ENCODE measurements at places on chromosomes 3 and 15. TPM values are rescaled to one million over a fixed set of nuclear protein-coding genes. Genes with fewer than 3 reads are reported as not detected.

The LPP gene
- 17.6 TPM for polyA plus RNA-seq

The AMIGO3 gene
- 1.5 TPM for polyA plus RNA-seq

The TM4SF1 gene
- 364 TPM for polyA plus RNA-seq

The CACNA2D3 gene
- 0.41 TPM for polyA plus RNA-seq

The EXD1 gene
- not detected for polyA plus RNA-seq

The EPHA3 gene
- 0.04 TPM for polyA plus RNA-seq

The KIF23 gene
- polyA plus RNA-seq, result 34.1 TPM

The C3orf22 gene
- not detected for polyA plus RNA-seq

The LRRC3B gene
- polyA plus RNA-seq, result not detected

The CFAP91 gene
- not detected for polyA plus RNA-seq

The PAQR9 gene
- polyA plus RNA-seq, result 0.04 TPM

The TGM5 gene
- polyA plus RNA-seq, result not detected

The CLDN16 gene
- 0.22 TPM for polyA plus RNA-seq

The SAXO2 gene
- 0.14 TPM for polyA plus RNA-seq

The ZNF660 gene
- 0.59 TPM for polyA plus RNA-seq

The TMEM202 gene
- not detected for polyA plus RNA-seq
